ENCODE measurements at places on chromosomes 11 and 22.
A peak's percentile ranks its signal among the peaks of the same experiment; 100 is the strongest.

DNA sequence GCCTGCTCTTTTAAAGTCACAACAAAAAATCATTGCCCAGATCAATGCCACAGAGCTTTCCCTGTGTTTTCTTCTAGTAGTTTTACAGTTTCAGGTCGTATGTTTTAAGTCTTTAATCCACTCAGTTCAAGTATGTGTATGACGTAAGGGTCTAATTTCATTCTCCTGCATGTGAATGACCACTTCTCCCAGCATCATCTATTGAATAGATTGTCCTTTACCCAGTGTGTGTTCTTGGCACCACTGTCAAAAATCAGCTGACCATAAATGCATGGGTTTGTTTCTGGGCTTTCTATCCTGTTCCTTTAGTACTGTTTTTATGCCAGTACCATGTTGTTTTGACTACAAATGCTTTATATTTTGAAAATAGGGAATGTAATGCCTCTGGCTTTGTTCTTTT is 28.1 kb downstream of the INTS4 start:
- DNase-seq = no peak

DNA sequence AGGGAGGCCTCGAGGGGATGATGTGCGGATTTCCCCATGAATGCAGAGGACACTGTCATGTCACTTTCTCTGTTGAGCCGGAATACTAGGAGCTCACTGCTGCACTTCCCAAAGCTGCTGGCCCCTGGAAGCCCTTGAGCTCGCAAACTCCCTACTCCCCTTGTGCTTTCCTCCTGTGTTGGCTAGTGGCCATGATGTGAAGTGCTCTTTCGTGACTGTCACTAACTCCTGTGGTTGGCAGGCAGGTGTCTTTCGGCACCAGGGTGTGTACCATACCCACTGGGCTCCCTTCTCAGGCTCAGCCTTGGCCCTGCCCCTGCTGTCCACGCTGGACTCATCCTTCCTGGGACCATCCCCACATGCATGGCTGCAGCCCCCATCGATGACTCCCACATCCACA is 86.2 kb downstream of the BTBD10 start:
- DNase-seq = no peak

GRCh38 chr11:2105511-2105910 is 33.7 kb downstream of the IGF2 start:
- DNase-seq = no peak

DNA sequence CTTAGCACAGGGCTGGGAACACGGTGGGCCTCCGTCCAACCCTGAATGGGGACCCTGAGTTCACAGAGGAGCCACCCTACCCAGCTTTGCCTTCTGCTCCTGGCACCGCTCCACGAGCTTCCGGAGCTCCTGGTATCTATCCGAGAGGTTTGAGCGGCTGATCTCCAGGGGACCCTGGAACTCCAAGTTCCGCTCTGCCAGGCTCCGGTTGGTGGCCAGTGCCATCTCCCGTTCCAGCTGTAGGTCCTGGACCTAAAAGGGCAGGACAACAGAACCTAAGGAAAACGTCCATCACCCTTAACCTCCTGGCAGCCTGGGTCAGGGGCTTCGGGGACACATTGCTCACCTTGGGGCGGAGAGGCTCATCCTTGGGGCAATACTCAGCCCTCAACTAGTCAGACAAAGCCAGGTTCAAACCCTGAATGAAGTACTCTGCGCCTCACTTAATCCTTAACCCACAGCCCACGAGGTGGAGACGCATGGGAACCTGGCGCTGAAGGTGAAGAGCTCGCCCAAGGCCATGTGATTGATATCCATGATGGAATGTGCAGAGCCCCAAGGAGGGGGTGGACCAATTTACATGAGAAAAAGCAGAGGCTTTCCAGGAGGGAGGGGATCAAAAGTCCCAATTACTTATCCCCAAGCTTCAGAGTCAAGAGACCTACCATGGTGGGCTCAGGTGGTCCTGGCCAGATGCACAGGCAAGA is 27.1 kb downstream of the VPS37C start:
- DNase-seq = no peak

DNA sequence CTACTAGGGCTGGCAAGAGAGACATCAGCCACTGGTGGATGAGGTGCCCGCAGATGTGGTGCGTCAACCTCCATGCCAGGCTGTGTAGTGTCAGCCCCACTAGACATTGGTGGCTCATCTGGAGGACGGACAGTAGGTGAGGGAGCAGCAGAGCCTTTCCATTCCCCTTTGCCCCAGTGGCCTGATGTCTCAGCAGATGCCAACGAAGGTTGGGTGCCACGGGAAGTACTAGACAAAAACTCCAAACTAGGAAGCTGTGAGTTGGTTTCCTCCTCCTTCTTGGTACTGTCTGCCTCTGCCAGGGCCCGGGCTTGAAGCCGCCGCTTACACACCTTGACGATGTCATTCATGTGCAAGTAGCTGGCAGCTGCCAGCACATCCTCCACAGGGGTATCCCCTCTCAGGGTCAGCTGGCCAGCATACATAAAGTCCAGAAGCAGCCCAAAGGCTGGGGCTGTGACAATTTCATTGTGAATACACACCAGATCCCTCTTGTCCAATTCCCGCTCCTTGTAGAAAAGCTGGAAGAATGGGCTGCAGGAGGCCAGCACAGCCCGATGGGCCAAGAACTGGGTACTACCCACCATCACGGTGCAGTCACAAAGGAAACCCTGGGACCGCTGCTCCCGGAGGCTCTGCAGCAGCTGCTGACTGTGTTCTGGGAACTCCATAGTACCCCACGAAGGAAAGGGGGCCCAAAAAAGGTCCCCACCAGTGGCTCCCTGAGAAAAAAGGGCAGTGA is 795 bp downstream of the ZBTB3 start:
- DNase-seq = no peak

GRCh38 chr11:95276139-95276538 is 45.1 kb upstream of the SESN3 start:
- DNase-seq = no peak

DNA sequence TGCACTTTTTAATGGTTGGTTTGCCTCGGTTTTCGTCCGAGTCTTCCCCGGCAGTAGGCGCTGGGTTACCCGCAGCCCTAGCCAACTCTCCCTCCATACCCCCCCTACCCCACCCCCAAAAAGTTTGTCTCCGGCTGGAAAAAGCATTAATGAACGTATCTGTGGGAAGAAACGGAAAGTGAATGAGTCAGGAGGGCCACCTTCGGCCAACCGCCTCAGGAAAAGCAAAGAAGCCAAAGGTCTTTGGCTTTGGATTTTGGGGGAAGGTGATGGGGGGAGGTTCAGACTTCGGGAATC is 508 bp upstream of the FLI1 start:
- no peak for DNase-seq

DNA sequence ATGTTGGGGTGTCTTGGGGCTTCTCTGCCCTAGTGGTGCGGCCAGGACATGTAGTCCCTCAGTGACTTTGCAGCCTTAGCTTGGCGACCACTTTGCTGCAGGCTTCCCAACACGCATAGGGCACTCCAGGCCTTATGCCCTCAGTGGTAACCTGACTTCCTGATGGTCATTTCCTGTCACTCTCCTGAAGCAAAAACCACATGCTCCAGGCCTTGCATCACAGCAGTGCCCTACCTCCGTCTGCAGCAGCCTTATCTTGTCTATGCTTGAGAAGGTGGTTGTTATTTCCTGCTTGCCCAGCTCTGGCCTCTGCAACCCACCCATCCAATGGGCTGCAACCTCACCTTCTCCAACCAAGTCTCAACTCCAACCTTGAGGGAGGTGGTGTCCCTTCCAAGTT is 33.4 kb upstream of the PISD start:
- DNase-seq = no peak

DNA sequence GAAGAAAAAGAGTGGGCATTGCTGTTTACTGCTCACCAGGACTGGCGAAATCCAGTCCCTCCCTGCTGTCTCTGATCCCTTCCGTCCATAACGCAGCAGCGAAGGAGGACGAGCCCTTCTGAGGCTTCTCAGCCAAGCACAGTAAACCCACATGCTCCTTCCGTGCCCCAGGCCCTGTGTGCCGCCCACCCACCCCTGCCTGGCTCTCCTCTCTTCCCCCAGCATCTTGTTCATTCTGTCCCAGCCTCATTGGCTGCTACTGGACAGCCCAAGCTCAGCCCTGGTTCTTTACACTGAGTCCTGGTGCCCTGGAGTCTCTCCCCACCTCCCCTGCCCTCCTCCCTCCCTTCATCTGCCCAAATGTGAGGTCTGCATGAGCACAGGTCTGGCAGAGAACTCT is 559.7 kb downstream of the BRD1 start:
- no peak for DNase-seq

GRCh38 chr11:68550485-68550817 is 89.9 kb downstream of the PPP6R3 start:
- DNase-seq = peak; percentile 22

All from CD4-positive, alpha-beta T cell treated with Interleukin-6 at 100 ng/mL for 8 hours (primary cell).